ENCODE measurements at places on chromosomes 1 and 21. TPM values are rescaled to one million over a fixed set of nuclear protein-coding genes. Genes with fewer than 3 reads are reported as not detected.

LRRC40 gene
- total RNA-seq, result 10.6 TPM

- no peak for DNase-seq
- peaks cover 13% of the 10 kb centered on the region for H3K4me1 ChIP-seq
- H3K27me3 ChIP-seq, result no peaks in the 10 kb centered on the region
- H3K4me3 ChIP-seq, result no peak overlapping the region
- peak overlapping the region; percentile 55 for H3K27ac ChIP-seq
Measured at GRCh38 chr1:113683384-113684152, 75.7 kb downstream of the PHTF1 start.

DNA sequence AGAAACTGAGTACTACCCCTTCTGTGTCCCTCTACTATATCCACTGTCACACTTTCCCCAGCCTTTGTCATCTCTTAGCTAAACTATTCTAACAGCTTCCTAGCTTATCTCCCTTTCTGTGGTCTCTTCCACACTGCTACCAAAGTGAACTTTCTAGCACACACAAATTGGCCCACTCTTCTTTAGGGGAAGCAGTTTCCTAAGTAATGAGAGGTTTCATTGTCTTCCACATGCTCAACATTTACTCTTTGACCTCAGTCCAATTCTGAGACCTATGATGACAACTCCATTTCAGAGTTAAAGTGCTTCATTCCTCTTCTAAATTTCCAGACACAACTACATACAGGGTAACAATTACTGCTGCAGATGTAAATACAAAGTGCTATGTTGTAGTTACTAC, 32.9 kb downstream of the SCYL3 start:
- H3K36me3 ChIP-seq, result peaks cover 51% of the 10 kb centered on the region
- H3K4me1 ChIP-seq, result no peaks in the 10 kb centered on the region
- H3K27ac ChIP-seq, result no peak overlapping the region
- no peak for DNase-seq
- no peak overlapping the region for H3K4me3 ChIP-seq

PLA2G2F gene
- total RNA-seq, result not detected

GRCh38 chr1:227411066-227411465, 92.8 kb upstream of the CDC42BPA start:
- no peak overlapping the region for H3K4me3 ChIP-seq
- peaks cover 7% of the 10 kb centered on the region for H3K4me1 ChIP-seq
- H3K27me3 ChIP-seq, result no peaks in the 10 kb centered on the region

DNA sequence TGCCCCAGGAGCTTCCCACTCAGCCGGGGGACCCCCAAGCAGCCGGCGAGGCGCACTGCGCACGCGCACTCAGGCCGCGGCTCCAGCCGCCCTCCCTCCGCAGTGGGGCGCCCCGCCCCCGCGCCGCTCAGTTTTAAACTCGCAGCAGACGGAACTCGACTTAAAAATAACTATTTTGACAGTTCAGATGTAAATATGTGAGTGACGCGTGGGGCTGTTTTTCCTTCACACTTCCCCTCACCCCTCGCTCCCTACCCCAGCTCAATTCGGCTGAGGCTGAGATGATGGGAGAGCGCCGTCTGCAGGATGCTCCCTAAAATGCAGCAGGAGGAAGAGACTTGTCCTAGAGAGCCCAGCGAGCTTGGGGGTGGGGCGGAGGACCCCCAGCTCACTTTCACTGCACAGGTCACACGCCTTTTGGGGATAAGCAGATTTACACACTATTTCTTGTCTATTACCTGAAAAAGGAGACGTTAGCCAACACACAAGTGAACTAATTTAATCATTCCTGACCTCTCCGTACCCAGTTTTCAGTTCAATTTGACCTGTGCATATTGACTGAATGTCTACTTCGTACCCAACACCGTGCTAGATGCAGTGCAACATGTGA, 8.9 kb upstream of the LEMD1 start:
- DNase-seq, result no peak
- H3K27me3 ChIP-seq, result no peaks in the 10 kb centered on the region
- H3K4me3 ChIP-seq, result peak overlapping the region; percentile 38
- H3K27ac ChIP-seq, result no peak overlapping the region
- H3K4me1 ChIP-seq, result peaks cover 4% of the 10 kb centered on the region

FNDC10 gene
- total RNA-seq, result 1.8 TPM

- H3K4me1 ChIP-seq, result no peaks in the 10 kb centered on the region
- H3K27ac ChIP-seq, result peak overlapping the region; percentile 25
- no peaks in the 10 kb centered on the region for H3K27me3 ChIP-seq
Measured at GRCh38 chr1:31843506-31843905, 27.7 kb upstream of the SPOCD1 start.

REN gene
- not detected for total RNA-seq

ELAPOR1 gene
- total RNA-seq, result not detected

- no peaks in the 10 kb centered on the region for H3K36me3 ChIP-seq
- DNase-seq, result no peak
- no peaks in the 10 kb centered on the region for H3K4me1 ChIP-seq
- no peak overlapping the region for H3K27ac ChIP-seq
- no peaks in the 10 kb centered on the region for H3K27me3 ChIP-seq
Measured at GRCh38 chr1:97802011-97802410, 118.8 kb downstream of the DPYD start.

DNA sequence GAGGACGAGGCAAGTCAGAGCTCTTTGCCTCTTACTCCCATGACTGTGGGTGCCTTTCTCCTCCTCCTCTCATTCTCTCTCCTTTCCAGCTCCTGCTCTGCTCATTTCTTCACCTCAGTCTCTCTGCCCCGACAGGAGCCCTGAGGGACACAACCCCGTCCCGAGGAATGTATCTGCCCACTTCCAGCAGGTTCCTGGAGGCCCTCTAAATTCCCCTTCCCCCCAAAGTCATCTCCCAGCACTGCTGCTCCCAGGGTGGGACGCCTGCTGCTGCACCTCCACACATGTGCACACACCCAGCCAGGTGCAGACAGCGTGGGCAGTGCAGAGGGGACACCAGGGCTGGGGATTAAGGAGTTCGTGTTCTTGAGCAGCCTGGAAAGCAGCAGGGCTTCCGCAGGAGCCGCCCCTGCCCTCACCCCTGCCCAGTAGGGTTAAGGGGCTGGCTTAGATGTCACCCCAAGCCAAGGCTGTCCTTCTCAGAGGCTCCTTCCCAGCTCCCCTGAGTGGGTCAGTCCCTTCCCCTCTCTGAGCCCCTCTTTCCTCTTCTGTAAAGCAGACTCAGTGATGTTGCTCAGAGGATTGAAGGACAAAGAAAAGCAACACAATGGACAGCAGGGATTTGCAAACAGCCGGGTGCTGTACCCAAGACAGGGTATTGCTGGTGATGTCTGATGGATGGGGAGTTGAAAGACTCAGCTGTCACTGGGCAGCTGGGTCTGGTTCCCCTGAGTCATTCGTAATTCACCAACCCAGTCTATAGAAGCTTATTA, 346.0 kb downstream of the MATN1 start:
- H3K4me3 ChIP-seq, result no peak overlapping the region
- no peak overlapping the region for H3K27ac ChIP-seq
- H3K27me3 ChIP-seq, result no peaks in the 10 kb centered on the region
- no peak for DNase-seq
- no peaks in the 10 kb centered on the region for H3K4me1 ChIP-seq
- no peaks in the 10 kb centered on the region for H3K36me3 ChIP-seq

IGSF21 gene
- total RNA-seq, result 2.4 TPM

DNA sequence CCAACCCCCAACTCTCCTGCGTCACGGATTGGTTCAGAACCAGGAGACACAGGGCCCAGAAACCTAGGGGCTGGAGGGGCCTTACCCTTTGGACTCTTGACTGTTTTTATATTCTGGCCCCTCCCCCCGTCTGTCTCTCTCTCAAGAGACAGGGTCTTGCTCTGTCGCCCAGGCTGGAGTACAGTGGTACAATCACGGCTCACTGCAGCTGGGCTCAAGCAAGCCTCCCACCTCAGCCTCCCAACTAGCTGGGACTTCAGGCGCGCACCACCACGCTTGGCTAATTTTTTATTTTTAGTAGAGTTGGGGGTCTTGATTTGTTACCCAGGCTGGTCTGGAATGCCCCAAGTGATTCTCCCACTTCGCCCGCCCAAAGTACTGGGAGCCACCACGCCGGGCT, 52.5 kb downstream of the PRKCZ start:
- no peak for DNase-seq
- H3K27ac ChIP-seq, result no peak overlapping the region
- H3K4me1 ChIP-seq, result no peaks in the 10 kb centered on the region
- no peaks in the 10 kb centered on the region for H3K27me3 ChIP-seq
- H3K36me3 ChIP-seq, result no peaks in the 10 kb centered on the region

DNA sequence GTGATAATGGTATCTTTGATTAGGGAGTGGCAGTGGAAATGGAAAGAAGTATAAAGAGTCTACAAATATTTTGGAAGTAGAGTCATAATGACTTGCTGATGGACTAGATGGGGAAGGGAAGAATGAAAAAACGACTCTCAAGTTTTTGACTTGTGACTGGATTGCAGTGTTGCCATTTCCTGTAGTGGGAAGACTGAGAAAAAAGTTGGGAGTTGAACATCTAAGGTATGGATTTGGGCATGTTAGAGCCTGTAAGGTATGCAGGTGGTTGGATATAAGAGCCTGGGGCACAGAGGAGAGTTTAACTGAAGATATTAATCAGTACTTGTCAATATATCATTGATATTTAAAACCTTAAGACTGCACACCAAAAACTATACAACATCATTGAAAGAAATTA, 19.4 kb downstream of the DNM3 start:
- no peaks in the 10 kb centered on the region for H3K36me3 ChIP-seq
- no peak for DNase-seq
- no peak overlapping the region for H3K27ac ChIP-seq
- H3K27me3 ChIP-seq, result no peaks in the 10 kb centered on the region

DNA sequence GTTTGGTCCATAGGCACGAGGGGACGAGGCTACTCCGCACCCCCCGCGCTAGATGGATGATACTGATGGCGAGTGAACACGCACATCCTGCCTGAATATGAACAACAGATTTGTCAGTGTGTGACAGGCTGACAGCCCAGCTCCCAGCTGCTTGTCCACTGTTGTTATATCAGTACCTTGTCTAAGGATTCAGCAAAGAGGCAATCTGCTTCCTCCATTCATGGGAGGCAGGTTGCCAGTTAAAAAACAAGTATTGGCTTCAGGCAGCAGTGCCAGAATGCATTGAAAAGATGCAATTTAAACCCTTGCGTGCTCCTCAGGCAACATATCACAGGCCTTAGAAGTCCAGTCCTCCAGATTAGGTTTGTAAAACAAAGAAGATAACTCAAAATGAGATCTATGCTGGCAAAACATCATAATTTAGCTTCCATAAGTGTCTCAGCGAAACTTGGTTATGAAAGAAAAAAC, 223.3 kb downstream of the GPATCH2 start:
- H3K4me1 ChIP-seq, result no peaks in the 10 kb centered on the region
- DNase-seq, result no peak
- H3K27ac ChIP-seq, result no peak overlapping the region
- peak overlapping the region; percentile 15 for H3K4me3 ChIP-seq
- H3K27me3 ChIP-seq, result no peaks in the 10 kb centered on the region
- H3K36me3 ChIP-seq, result no peaks in the 10 kb centered on the region

- DNase-seq, result no peak
- no peak overlapping the region for H3K27ac ChIP-seq
- no peak overlapping the region for H3K4me3 ChIP-seq
- no peaks in the 10 kb centered on the region for H3K4me1 ChIP-seq
- no peaks in the 10 kb centered on the region for H3K36me3 ChIP-seq
- H3K27me3 ChIP-seq, result no peaks in the 10 kb centered on the region
Measured at GRCh38 chr1:110281363-110282290, 57.5 kb upstream of the RBM15 start.

- H3K4me3 ChIP-seq, result no peak overlapping the region
- no peaks in the 10 kb centered on the region for H3K36me3 ChIP-seq
- no peak for DNase-seq
- no peaks in the 10 kb centered on the region for H3K4me1 ChIP-seq
Measured at GRCh38 chr1:214259353-214259977, 21.5 kb upstream of the SMYD2 start.

- no peaks in the 10 kb centered on the region for H3K27me3 ChIP-seq
- no peak overlapping the region for H3K4me3 ChIP-seq
- no peak overlapping the region for H3K27ac ChIP-seq
Measured at GRCh38 chr21:28473530-28474220, 519.0 kb downstream of the LTN1 start.

GRCh38 chr1:220747437-220748088, 559 bp upstream of the MTARC2 start:
- peak overlapping the region; percentile 87 for H3K27ac ChIP-seq
- no peak for DNase-seq
- no peaks in the 10 kb centered on the region for H3K36me3 ChIP-seq

GRCh38 chr1:955474-955873, 3.6 kb downstream of the NOC2L start:
- DNase-seq, result no peak
- H3K4me1 ChIP-seq, result peaks cover 22% of the 10 kb centered on the region
- H3K36me3 ChIP-seq, result peaks cover 65% of the 10 kb centered on the region
- no peak overlapping the region for H3K4me3 ChIP-seq
- H3K27me3 ChIP-seq, result no peaks in the 10 kb centered on the region

DNM3 gene
- total RNA-seq, result 9.6 TPM

FAM177B gene
- total RNA-seq, result not detected

TBX19 gene
- total RNA-seq, result 0.64 TPM

DNA sequence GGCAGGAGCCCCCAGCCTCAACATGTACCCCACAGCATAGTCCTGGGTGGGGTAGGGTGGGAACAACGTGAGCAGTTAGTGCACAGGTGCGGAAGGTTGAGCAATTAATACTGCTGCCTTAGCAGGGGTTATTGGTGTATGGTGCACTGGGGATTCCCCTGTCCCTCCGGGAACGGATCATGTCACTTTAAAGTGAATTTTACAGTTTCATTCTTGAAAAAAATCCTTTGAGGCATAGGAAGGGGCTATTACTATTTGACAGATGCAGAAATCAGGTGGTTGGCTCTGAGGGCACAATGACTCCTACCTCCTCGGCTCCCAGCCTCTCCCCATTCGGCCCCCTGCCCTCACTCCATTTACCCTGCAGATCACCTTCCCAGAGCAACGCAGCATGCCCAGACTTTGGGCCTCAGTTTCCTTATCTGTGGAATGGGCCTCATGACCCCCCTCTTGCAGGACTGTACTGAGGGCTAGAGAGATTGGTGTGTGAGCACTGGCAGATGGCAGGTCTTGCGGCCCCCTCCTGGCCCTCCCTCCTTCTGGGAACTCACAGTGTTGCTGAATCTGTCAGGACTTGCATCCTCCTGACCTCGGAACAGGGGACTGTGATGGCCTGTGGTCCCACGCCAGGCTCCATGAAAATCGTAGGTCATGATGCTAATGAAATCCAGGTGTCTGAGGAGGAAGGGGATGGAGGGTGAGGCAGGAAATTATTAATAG, 5.1 kb upstream of the MYBPH start:
- no peak for DNase-seq
- no peaks in the 10 kb centered on the region for H3K27me3 ChIP-seq
- H3K27ac ChIP-seq, result no peak overlapping the region
- no peak overlapping the region for H3K4me3 ChIP-seq
- H3K4me1 ChIP-seq, result no peaks in the 10 kb centered on the region

C8A gene
- 0.21 TPM for total RNA-seq

AADACL4 gene
- not detected for total RNA-seq

- H3K4me1 ChIP-seq, result no peaks in the 10 kb centered on the region
- no peak overlapping the region for H3K27ac ChIP-seq
- no peaks in the 10 kb centered on the region for H3K36me3 ChIP-seq
- H3K27me3 ChIP-seq, result no peaks in the 10 kb centered on the region
- no peak for DNase-seq
Measured at GRCh38 chr1:14100919-14101318, 400.9 kb downstream of the PRDM2 start.

TOE1 gene
- 6.9 TPM for total RNA-seq
